ENCODE measurements at places on chromosomes 11 and 22.

- DNase-seq, result no peak
Measured at GRCh38 chr11:67354075-67355022, 1.0 kb upstream of the POLD4 start.

- DNase-seq, result peak; percentile 32
Measured at GRCh38 chr22:38843657-38844314, at the start of gene NPTXR. TSS of gene NPTXR (minus strand) at chr22:38844028.

GRCh38 chr22:44368611-44369292 lies 56.0 kb upstream of the SHISAL1 start:
- no peak for DNase-seq

DNA sequence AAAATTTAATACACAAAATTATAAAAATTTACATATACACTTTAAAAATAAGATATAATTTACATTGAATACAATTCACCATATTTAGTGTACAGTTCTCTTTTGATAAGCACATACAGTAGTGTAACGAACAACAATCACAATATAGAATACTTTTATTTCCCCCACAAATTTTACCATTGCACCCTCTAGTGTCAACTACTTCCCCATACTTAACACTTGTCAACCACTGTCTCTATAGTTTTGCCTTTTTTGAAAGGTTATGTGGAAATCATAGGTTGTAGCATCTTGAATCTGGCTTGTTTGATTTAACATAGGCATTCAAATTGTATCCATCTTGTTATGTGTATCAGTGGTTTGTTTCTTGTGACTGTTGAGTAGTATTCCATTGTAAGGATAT lies 21.3 kb upstream of the PANX1 start:
- no peak for DNase-seq

DNA sequence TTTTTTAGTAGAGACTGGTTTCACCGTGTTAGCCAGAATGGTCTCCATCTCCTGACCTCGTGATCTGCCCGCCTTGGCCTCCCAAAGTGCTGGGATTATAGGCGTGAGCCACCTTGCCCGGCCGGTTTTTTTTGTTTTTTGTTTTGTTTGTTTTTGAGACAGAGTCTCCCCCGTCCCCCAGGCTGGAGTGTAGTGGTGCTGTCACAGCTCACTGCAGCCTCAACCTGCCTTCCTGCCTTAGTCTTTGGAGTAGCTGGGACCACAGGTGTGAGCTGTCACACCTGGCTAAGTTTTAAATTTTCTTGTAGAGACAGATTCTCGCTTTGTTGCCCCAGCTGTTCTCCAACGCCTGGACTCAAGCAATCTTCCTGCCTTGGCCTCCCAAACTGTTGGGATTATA lies 3.2 kb downstream of the PPIL2 start:
- no peak for DNase-seq

DNA sequence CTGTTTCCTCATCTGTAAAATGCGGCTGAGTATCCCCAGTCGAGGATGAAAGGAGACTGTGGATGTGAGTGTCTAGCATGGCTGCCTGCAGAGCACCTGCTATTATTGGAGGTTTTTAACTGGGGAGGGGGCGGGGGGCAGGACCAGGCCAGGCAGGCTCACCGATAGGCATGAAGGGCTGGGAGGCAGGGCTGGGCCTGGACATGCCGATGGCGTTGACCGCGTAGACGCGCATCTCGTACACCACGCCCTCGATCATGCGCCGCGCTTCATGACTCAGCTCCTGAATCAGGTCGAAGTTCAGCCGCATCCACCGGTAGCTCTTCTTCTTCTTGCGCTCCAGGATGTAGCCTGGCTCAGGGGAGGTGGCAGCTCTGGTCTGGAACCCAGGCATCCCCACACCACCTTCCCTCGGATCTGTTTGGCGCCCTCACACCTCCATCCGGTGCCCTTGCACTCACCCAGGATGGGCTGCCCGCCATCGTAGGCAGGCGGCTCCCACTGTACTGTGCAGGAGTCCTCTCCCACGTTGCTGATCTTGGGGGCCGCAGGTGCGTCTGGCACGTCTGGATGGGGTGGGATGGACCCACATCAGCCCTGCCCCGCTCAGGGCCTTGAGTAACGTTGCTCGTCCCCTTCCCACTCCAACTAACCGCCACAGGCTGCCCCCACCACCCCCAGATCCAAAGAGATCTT lies 15.1 kb downstream of the MYBPC3 start:
- DNase-seq, result no peak

GRCh38 chr22:48796310-48797015 lies 1031.2 kb downstream of the BRD1 start:
- no peak for DNase-seq

DNA sequence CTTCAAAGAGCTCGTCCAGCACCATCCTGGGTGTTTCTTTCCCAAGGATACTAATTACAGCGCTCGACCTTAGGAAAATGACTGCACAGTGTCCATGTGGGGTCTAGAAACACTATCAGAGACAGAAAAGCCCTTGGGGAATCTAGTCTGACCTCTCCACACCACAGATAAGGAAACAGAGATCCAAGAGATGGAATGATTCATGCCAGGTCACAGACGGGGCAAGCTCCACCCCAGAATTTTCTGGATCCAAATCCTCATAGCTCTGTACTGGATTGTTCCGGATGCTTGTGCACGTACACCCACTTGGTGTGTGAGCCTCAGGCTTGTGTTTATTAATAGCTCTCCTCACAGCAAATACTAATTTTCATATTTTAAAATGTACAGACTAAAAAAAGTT lies 11.3 kb downstream of the ABTB2 start:
- DNase-seq, result no peak

DNA sequence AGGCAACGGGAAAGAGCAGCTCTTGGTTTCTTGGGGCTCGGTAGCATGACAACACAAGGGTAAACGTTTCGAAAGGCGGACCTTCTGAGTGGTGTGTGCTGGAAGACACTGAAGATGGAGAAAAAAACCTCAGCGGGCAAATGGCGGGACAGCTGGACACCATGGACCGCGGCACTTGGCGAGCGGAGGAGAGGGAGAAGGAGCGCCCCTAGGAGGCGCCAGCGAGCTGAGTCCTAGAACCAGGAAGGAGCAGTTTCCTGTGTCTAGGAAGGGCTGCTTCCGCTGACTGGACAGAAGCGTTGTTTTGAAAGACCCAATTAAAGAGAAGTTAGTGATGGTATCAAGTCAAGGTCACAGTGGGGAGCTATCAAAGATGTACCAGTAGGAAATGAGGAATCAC lies 44.0 kb upstream of the OPCML start:
- DNase-seq, result no peak

DNA sequence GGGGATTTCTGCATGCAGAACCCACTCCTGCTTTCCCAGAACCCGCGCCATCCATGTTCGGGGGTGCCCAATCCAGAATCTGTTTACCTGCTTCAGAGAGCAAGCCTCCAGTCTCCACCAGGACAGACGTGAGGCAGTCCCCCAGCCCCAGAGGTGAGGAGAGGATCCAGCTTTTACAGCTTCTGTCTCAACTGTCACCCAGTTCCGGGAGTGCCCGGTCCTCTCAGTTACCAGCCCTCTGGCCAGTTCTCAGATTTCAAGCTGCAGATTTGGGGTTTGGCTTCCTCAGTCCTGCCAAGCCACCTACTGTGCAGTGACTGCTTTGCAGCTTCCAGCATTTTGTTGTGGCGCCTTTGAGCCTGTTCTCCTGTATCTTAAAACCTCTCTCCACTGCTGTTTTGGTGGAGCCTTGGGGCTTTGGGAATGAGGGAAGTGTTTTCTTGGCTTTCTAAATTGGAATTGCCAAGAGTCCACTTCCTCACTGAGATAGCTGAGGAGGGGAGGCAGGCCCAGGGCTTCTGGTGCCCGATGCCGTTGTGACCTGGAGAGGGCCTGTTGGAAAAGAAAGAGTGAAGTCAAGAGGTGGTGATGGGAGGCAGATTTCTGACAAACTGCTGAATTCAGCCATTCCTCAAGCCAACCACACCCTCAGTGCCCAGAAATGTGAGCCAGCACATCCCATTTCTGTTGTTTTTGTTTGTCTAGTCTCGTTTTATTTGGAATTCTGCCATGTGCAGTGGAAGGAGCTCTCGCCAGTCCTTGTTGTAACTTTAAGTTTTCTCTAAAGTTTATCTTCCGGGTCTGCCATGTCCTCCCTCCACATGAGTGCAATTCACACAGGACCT lies 513.4 kb downstream of the TBC1D22A start:
- DNase-seq, result no peak

GRCh38 chr11:3036419-3036818 lies 20.8 kb downstream of the CARS1 start:
- DNase-seq, result no peak

DNA sequence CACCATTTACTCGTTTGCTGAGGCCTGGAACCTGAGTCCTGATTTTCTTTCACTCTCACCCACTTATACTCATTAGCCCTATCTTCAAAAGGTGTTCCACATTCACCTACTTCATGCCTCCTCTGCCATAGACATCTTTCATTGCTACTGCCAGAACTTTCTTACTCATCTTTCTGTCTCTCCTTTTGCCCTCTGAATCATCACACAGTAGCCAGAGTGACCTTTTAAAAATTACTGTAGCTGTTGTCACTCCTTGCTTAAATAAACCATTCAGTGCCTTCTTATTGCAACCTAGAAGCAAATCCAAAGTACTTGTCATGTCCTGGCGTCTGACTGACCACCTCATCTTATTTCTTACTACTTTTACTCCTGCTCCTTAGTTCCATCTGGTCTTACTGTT lies 38.2 kb downstream of the ATXN10 start:
- DNase-seq, result no peak

- DNase-seq, result no peak
Measured at GRCh38 chr11:11243209-11243589, 109.9 kb downstream of the CSNK2A3 start.

DNA sequence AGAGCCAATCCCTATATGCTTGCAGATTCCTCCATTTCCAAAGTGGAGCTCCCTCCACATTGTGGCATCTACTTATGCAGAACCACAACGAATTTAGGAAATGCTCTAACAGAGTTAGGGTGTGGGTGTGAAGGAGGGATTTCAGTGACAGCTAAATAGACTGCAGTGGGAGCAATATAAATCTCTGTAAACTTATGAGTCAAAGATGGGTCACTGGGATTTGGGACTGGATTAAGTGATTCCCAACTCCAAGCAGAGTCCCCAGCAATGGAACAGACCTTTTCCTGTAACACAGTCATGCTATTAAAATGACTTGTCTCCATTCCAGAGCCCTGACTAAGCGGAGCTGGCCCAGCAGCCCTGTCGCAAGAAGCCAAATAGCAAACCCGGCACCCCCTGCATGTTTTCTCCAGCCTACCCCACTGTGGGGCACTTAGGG lies 36.6 kb downstream of the RPL27A start:
- no peak for DNase-seq

DNA sequence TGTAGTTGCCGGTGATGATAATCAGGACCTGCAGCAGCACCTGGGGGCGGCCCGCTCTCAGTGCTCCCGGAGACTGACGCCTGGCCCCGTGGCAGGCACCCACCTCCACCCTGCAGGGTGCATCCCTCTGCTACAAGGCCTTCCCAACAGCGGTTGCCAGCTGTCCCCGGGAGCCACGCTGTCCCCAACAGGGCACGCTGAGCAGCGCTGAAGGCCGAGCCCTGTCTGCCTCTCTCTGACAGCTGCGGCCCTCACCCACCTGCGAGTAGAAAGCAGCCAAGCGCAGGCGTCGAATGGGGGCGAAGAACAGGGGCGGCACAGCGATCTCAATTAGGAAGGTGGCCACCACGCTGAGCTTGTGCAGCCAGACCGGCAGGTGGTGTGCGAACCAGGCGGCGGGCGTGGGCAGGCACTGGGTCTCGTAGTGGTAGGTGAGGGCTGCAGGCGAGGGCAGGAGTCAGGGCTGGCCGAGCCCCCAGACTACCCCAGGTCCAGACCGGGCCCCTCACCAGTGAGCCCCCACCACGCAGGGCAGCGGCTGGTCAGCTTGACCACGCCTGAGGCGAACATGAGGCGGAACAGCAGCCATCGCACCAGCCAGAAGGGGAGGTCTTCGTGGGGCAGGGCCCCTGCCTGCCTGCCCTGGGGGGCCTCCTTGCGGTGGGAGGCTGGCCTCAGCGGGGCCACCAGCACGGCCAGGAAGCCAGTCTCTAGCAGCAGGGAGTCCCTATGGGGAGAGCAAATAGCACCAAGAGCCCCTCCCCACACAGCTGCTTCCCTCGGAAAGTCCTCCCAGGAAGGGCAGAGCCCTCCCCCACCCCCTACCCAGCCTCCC lies 1.5 kb downstream of the LMF2 start:
- DNase-seq, result no peak
